Left renal cortex interstitium (tissue), 4 donors: ENCODE measurements at places on chromosomes 5 and 9. TPM values are rescaled to one million over a fixed set of nuclear protein-coding genes. Genes with fewer than 3 reads are reported as not detected.

The ADGRV1 gene
- 10.7 TPM for polyA plus RNA-seq

The CAMK4 gene
- polyA plus RNA-seq = 5.7 TPM

The HTR1A gene
- polyA plus RNA-seq = not detected

The FGF18 gene
- polyA plus RNA-seq = 0.22 TPM

DNA sequence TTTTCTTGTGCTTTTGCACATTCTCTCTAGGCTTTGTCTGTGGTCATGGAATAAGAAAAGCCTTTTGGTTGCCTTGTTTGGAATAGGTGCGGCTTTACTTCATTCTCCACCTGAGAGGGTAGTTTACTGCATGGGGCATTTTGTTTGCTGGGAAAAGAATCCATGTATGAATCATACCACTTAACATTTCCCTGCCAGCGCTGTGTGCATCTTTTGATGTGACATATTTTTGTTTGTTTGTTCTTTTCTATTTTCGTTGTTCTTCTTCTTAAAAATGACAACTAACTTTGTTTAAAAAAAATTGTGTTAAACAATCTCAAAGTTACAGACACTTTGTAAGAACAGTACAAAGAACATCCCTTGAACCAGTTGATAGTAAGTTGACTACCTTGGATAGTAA is 113.2 kb downstream of the GCNT1 start:
- no peak for DNase-seq

GRCh38 chr5:67248703-67249589 is 52.3 kb upstream of the CD180 start:
- no peak for DNase-seq

DNA sequence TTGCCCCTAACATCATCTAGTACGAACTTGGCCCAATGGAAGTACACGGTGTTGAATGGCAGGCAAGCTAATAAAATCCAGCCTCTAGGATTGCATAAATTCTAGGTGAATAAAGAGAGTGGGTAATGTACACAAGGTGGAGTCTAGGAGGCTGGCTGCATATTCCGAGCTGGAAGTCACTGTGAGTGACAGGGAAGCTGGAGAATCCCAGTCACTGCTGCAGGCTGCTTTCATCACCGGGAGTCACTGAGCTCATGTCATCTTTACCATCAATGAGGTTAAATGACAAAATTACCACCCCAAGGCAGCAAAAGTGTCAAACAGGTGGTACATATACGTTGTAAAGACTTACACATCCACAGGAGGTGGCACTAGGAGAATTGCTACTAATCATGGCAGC is 91.3 kb upstream of the HMHB1 start:
- no peak for DNase-seq

DNA sequence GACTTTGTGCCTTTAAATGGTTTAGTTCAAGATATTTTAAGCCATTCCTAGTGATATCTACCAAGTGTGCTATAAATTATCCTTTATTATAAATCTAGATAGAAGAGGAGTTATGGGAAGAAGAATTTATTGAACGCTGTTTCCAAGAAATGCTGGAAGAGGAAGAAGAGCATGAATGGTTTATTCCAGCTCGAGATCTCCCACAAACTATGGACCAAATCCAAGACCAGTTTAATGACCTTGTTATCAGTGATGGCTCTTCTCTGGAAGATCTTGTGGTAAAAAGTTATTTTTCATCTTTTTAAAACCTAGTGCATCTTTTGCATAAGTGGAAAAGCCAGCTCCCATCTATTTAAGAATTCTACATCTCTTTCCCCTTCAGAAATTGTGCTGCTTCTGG is 18.6 kb downstream of the SLC23A1 start:
- DNase-seq = no peak

GRCh38 chr9:10704720-10705119 is 91.9 kb upstream of the PTPRD start:
- no peak for DNase-seq

DNA sequence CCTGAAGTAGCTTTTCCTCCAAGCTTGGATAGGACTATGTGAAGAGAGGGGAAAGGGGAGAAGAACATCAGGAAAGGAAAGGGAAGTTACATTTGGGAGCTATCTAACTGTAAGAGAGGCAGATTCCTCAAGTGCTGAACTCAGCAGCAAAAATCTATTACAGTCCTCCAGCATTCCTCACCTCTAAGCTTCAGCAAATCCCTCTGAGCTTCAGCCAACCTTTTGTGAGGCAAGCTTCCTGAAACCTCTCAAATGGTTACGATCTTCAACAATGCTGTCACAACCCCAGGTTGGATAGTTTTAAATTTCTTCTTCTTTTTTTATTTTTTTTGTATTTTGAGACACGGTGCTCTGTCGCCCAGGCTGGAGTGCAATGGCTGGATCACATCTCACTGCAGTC is 2.5 kb upstream of the RNF38 start:
- no peak for DNase-seq
